ENCODE measurements at places on chromosomes 3 and 15.

GRCh38 chr15:38373016-38373415 lies 80.9 kb upstream of the FAM98B start:
- no peak for DNase-seq

GRCh38 chr3:110984456-110985250 lies 87.0 kb upstream of the NECTIN3 start:
- DNase-seq, result no peak

GRCh38 chr15:98653686-98654085 lies 5.3 kb downstream of the IGF1R start:
- peak; percentile 60 for DNase-seq

- DNase-seq, result no peak
Measured at GRCh38 chr15:67124111-67124510, 58.7 kb downstream of the SMAD3 start.

DNA sequence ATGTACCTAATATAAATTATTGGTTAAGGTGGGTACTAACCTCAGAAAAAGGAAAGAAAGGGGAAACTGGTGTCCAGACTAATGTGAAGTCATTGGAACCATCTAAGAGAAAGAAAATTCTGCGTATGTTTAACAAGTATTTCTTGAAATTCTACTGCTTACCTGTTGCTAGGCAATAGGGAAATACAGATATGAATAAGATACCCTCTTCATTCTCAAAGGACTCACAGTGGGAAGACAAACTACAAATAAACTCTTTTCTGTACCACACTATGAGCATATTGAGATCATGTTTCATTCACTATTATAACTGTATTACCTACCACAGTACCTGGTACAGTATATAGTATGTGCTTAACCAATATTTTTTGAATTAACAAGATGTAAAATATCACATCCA lies 140.5 kb upstream of the MLF1 start:
- DNase-seq, result no peak
